Germinal center (tissue), 1 donor: ENCODE measurements at places on chromosomes 2 and 18.

DNA sequence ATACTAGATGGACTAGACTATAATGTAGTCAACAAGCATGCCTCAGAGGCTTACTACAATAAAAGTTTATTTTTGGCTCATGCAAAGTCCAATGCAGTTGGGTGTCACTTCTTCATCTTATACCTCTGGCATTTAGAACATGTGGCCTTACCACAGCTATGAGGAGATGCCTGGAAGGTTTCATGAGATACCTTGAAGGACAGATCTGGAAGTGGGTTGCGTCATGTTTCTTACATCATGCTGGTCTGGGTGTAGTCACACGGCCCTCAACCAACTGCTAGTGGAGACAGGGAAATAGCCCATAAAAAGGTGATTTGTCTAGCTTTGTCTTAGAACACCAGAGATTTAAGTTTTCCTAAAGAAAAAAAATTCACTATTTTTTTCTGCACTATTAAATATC, 91.7 kb upstream of the MMADHC start:
- DNase-seq, result no peak

GRCh38 chr18:66271962-66272361, 331.9 kb downstream of the CDH19 start:
- no peak for DNase-seq

GRCh38 chr2:10452312-10452711, 4.2 kb upstream of the ODC1 start:
- no peak for DNase-seq

GRCh38 chr2:43950383-43951008, 45.3 kb downstream of the LRPPRC start:
- DNase-seq, result peak; percentile 21

GRCh38 chr2:219406861-219407230, 11.3 kb upstream of the DES start:
- no peak for DNase-seq

GRCh38 chr18:23703057-23703986, 14.1 kb downstream of the LAMA3 start:
- DNase-seq, result no peak

DNA sequence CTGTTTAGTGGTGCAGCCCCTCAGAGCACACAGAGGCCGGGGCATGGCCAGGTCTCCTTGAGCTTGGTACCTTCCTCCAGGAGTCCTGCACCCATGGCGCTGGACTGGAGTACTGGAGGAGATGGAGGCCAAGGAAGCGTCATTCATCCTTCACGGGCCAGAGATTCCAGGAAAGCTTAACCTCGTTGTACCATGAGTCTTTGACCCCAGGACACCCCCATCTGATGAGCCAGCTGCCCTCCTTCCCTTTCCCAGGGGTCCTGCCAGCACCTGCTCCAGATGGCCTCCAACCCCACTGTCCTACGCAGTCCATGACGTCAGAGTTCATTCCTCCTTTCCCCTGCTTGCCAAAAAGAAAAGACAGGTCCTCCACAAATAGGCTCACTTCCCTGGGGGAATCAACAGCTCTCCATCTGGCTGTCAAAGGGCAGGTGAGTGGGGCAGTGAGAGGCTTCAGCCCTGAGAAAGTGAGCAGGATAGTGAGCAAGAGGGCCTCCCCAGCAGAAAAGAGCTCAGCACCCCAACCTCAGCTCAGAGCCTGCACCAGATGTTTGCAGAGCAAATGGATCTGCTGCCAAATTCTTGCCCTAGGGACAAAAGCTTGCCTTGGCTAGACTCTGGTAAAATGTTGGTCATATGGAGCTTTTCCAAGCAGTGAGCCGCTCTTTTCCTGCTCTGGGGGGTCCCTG, 4.5 kb upstream of the NPPC start:
- DNase-seq, result no peak

GRCh38 chr2:88196490-88197087, 26.4 kb downstream of the THNSL2 start:
- no peak for DNase-seq
